ENCODE measurements at places on chromosomes 7 and 10.

DNA sequence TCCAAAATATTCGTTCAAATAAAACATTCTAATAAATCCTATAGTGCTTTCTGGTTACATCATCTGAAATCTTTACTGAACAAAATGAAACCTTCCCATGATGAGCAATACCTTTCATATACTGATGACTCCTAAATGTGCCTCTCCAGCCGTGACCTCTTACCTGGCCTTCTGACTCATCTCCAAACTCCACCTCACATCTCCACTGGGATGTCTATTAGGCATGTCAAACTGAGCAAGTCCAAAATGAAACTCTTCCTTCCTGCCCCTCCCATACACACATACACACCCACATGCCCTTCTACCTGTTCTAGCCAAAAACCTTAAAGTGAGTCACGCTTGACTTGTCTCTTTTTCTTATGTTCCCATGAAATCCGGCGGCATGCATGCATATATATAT, 22.9 kb downstream of the GSAP start:
- no peak for DNase-seq

GRCh38 chr10:22912763-22913384, 15.0 kb upstream of the ARMC3 start:
- no peak for DNase-seq

- no peak for DNase-seq
These were observed 48.2 kb upstream of the PFKFB3 start for GRCh38 chr10:6154566-6154965.

GRCh38 chr10:78571891-78572290, 496.9 kb upstream of the ZMIZ1 start:
- no peak for DNase-seq

GRCh38 chr7:4068286-4068685, 613.8 kb upstream of the FOXK1 start:
- DNase-seq = no peak

- DNase-seq = no peak
These were observed 23.0 kb downstream of the DENND11 start for GRCh38 chr7:141679014-141679413.

GRCh38 chr7:95469187-95469586, 16.6 kb upstream of the ASB4 start:
- no peak for DNase-seq

GRCh38 chr10:110893559-110894179, 21.9 kb downstream of the PDCD4 start:
- peak; percentile 50 for DNase-seq

DNA sequence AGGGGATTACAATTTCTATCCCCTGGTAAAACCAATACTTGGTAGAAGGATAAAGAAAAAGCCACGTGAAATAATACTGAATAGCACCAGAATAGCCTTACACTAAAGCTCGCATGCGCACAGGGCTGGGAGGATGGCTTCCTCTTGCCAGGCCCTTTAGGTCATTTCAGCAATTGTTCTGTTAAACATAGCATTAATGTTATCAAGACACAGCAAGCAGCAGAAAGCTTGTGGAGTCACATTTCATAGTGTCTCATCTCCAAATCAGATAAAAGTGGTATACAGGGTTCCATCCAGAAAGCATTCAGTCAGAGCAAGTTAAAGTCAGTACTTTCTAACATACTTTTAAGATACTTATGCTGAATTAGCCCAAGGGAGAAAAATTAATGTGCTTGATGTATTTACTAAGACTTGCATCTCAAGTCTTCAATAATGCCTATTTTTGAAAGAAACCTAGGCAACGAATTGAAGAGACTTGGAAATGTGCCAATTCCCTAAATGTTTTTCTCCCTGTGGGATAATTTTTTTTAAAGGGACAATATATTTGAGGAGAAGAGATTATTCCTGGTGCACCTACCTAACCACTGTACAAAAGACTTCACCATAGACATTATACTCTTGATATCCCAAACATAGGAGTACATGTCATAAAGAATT, 14.3 kb upstream of the NPM3 start:
- DNase-seq = no peak

- DNase-seq = no peak
These were observed 13.2 kb upstream of the LMBR1 start for GRCh38 chr7:156906200-156906649.

- DNase-seq = no peak
These were observed 32.8 kb downstream of the SLC26A4 start for GRCh38 chr7:107693396-107693795.

DNA sequence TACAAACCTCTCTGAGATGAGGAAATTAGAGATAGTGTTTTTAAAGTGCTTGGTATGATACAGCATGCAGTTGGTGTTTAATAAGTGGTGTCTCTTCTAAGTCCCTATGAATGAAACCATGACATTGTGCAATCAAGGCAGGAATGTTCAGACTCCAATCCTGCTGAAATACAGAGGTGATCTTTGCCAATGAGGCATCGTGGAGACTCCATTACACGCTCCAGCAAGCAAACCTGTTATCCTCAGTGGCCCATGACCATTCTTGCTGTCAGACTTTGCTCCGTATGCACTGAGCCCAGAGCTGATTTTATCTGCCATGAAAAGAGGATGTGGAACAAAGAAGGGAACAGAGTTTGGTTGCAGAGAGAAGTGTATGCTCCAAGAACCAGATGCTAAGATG, 47.3 kb downstream of the CDHR3 start:
- DNase-seq = no peak

DNA sequence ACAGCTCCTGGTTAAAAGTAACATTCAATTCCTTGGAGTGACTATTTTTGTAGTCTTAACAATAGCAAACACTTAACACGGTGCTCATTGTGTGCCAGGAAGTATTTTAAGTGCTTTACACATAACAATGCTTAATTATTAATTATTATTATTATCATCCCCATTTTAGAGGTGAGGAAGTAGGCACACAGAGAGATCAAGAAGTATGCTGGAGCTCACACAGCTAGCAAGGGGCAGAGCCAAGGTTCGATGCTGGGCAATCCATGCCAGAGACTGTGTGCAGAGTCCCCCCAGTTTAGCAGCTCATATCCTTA, 48.2 kb upstream of the SMNDC1 start:
- no peak for DNase-seq

DNA sequence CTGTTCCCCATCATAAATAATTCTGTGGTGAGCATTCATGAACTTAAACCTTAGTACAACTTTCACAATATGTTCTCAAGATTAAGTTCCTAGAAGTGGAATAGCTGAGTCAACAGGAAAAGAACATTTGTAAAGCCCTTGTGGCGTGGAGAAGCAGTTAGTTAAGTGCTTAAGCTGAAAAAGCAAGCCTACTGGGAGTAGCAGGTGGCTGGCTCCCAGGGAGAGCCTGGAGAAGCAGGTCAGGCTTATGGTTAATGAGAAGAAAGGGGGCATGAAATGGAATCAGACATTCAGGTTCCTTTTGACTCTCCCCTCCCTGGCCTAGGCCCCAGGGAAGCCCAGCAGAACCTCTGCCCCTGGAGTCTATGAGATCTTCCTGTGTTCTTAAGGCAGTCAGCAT, 35.3 kb downstream of the VSTM4 start:
- DNase-seq = no peak

DNA sequence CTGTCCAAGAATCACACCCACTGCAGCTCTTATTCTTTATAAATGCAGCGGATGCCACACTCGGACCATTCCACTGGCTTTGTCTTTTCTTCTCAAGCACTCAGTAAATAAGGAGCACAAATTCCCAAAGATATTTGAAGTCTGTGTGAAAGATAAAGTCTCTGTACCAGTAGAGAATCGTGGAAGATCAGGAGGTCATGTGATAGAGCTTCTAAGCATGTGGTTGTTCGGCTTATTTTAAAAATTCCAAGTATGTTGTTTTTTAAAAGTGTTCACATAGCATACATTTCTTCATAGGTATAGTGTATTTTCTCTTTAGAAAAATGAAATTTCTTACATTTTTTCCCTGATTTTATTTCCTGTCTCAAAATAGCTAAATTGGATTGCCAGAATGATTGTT, 75.8 kb downstream of the NOC3L start:
- DNase-seq = no peak

DNA sequence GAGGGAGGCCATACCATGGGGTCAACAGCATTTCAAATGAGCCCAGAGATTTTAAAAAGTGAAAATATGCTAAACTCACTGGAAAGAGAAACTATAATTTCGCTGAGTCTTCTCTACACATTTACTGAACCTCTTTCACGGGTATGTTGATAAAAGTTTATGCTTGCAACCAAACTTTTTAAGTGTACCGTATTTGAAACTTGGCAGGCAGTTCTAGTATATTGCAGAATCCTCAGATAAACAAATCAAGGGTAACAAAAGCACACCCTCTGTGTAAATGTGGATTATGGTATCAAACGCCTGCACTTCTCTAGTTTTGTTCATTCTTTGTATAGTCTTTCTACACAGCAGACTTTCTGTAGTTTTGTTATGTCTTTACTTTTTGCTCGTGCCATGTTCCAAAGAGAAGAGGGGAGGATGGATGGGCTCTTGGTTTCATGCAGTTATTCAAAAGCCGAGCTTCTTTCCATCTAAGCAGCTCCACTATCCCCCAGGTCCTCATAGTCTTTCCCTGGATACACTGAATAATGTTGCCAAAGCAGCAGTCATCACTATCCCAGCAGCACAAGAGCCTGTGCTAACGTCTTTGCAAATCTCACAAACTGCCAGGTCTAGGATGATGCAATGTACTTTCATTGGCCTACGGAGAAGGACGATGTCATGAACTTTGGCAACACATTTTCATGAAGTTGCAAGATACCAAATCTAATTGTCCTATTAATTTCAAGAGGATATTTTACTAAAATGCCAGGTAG, 131.2 kb downstream of the MPP7 start:
- DNase-seq = no peak

DNA sequence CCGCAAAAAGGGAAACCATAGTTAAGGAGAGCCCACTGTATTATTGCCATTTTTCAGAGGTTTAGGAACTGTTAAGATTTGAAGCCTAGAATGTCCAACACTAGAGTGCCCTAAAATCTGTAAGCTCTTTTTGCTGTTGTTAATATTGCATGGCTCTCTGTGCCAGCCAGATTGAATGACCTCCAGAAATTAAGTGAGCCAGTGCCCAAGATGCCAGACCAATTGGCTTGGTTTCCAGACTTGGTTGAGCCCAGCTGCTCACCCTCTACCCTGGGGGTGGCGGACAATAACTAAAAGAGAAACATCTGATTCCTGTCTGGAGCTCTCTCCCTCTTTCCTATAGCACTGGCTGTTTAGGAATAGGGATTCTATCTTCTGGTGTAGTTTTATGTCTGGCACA, 340.1 kb downstream of the PHF14 start:
- DNase-seq = no peak

- DNase-seq = no peak
These were observed 73.0 kb upstream of the LEP start for GRCh38 chr7:128167791-128168666.

DNA sequence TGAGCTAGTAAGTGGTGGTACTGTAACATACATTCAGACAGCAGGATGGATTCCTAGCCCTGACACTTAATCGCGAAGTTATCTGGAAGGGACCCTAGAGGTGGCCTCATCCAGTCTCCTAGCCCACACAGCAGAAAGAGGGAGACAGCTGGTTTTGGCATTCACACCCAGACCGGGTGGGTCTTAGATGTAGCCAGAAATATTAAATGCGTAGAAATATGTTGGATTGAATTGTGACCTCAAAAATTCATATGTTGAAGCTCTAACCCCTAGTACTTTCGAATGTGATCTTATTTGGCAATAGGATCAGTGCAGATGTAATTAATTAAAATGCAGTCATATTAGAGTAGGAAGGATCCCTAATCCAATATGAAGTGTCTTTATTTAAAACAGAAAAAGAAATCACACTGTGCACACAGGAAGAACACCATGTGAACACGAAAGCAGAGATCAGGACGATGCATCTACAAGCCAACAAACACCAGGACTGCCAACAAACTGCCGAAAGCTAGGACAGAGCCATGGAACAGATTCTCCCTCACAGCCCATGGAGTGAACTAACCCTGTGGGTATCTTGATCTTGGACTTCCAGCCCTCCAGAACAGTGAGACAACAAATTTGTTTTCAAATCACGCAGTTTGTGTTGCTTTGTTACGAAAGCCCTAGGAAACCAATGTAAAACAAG, 2.9 kb upstream of the XPNPEP1 start:
- DNase-seq = no peak

GRCh38 chr10:114822444-114823076, 980 bp downstream of the FHIP2A start:
- peak; percentile 46 for DNase-seq

GRCh38 chr7:106520962-106521514, 139.9 kb downstream of the CCDC71L start:
- no peak for DNase-seq

GRCh38 chr10:129397198-129397974, 69.7 kb upstream of the MGMT start:
- DNase-seq = no peak

DNA sequence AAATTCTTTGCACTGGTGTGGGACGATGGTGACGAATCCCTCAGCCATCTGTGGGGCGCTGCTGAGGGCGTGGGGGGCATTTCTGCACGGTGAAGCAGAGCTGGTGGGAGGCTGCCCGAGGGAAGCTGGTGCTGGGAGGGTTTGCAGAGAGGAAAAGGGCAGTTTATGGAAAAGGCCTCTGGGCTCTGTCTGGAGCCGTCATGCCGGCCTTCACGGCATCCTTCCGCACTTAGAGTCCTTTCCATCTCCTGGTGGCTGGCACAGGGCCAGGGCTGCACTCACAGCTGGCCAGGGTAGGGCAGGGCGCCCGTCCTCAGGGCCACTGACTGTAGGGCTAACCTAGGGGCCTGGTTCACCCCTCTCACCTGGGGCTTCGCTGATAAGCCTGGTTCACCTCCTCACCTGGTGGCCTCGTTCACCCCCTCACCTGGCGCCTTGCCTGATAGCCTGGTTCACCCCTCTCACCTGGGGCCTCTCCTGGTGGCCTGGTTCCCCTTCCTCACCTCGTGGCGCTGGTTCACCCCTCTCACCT, 598 bp upstream of the AMZ1 start:
- no peak for DNase-seq

Data from naive B cell (primary cell).